ENCODE measurements at places on chromosomes 2 and 18.

DNA sequence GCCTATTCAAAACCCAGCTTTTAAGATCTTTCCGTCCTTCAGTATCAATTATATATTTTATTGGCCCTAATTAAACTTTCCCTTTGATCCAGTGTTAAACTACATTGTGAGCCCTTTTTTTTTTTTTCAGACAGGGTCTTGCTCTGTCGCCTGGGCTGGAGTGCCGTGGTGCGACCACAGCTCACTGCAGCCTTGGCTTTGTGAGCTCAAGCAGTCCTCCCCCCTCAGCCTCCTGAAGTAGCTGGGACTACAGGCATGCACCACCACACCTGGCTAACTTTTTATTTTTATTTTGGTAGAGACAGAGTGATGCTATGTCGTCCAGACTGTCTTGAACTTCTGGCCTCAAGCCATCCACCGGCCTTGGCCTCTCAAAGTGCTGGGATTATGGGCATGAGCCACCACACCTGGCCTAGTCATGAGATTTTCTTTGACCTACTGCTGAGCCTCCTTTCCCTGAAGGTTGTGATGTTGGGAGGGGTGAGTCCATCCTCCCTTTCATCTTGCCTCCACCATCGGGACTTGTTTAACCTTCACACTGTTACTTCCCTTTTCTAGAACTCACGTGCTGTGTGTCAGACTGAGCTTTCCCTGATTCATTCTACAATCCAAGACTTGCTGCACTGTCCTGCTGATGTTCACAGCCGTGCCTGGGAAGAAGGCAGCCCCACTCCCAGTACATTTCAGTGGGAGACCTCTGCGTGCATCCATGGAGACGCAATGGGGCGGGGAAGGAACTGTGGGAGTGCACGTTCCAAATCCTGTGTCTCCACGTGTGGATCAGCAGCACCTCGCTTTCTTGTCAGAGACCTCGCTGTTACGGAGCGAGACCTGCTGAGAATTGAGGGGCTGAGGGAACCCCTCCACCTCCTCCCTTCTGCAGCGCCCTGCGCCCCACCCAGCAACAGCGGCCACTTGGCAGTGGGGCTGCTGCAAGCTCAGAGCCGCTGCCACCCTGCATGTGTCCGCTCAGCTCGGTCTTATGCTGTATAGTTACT is 10.8 kb downstream of the OXER1 start:
- no peak for DNase-seq

DNA sequence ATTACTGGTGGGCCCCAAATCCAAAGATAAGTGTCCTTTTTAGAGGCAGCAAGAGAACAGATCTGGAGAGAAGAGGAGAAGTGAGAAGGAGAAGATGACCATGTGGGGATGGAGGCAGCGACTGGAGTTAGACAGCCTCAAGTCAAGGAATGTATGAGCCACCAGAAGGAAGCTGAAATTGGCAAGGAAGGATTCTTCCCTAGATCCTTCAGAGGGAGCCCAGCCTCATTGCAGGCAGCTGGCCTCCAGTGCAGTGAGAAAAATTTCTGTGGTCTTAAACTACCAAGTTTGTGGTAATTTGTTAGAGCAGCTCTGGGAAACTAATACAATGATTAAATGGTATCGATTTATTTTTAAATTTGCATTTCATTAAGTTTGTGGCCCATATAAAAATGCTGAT is 167.9 kb downstream of the NCKAP5 start:
- DNase-seq, result no peak

- no peak for DNase-seq
Measured at GRCh38 chr2:85908506-85908905, 19.7 kb upstream of the ST3GAL5 start.

DNA sequence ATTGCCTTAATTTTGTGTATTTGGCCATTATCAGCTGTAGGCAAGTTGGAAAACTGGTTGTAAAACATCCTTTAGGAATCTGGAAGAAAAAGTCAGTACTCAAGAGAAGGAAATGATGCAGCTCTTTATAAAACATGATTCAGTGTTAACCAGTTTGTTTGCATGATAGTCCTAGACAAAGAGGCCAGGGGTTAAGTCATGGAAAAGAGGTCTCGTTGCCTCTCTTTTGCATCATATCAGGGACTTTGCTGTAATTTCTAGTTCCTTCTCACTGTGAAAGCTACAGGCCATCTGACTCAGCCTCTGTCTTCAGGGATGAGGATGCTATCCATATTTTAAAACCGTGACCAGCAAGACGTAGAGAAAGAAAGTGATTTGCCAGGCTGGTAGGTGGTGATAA is 38.0 kb downstream of the NPAS2 start:
- DNase-seq, result peak; percentile 39

DNA sequence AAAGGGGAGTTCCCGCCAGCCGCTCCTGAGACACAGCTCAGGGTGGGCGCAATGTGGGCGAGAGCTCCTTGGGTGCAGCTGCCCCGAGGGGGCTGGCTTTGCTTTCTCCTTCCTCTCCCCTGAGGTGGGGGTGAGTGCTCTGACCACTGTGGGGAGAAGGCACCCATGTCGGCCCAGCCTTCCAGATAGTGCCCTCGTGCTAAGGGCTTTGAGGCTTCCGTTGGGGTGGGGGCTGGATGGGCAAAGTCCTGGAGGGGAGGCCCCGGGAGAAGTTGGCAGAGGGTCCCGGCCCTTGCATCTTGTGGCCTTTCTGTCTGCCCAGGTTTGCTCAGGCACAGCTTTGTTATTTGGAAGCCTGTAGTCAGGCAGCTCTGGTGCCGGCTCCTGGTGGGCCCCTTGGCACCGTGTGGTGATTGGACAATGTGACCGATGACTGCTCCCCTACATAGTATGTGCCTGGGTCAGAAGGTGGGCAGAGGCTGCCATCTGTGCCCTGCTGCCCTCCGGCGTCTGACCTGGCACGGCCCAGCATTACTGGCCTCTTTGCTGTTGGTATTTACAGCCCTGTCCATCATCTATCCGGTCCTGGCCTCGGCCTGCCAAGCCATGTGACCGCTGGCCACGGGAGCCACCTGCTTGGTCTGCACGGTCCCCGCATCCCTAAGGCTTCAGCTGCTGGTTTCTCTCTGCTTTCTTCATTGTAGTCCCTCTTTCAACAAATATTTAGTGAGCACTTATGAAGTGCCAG is 50.8 kb downstream of the TWIST2 start:
- DNase-seq, result no peak

DNA sequence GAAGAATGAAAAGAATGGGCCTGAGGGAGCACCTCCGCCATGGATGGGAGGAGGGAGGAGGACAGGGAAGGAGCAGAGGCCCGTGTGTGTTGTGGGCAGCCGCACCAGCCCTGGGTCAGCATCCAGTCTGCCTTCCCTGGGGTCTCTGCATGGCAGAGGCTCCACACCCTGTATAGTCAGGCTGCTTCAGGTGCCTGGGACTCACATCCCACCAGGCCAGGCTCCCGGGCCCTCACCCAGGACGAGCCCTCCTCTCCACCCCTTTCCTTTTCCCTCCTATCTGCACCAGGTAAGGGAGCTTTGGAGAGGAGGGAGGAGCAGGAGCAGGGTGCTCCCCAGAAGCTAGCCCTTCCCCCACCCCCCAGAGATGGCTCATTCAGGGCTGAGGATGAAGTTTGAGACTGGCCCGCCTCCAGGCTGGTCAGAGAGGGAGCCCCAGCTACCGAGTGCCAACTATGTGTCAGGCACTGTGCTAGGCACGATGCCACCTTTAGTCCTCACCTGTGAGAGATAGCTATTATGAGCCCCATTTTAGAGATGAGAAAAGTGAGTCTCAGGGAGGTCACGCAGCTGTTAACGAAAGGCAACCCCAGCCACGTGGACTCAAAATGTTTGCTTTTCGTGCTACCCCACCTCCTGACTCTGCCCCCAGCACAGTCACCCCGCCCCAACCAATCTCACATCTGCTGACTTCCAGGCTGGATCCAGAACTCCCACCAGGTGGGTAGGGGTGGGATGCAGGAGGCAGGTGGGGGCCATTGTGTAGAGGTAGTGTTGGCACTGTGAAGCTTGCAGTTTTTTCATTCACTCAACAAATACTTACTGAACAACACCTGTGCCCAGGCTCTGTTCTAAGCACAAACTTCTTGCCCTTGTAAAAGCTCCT is 242.1 kb downstream of the DYSF start:
- DNase-seq, result no peak

DNA sequence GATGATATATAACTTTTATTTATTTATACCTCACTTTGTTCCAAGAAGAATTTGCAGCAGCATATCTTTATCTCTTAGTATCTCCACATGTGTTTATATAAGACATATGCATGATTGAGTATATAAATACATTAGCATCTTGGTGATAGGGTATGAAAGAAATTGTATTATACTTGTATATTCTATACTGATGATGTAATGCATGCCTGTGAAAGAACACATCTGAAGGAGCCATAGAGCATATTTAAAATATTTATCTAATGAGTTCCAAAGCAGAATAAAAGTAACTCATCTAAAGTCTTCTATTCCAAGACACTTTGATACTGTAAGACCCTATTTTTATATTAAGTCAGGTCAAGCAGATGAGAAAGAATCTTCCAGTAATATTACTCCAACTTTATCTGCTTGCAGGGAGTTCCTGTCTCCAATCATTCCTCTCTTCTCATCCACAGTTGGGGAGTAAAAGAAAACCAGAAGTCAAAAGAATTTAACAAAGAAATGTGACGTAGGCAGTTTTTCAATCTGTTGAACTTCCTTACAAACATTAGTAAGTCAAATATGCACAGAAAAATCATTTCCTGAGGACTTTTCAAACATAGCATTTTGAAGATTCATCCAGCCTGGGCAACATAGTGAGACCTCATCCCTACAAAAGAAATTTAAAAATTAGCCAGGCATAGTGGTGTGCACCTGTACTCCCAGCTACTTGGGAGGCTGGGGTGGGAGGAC is 76.7 kb downstream of the DTNB start:
- DNase-seq, result no peak

All from M059J (cell line).